ENCODE measurements at places on chromosomes 4 and X. TPM values are rescaled to one million over a fixed set of nuclear protein-coding genes. Genes with fewer than 3 reads are reported as not detected.
A peak's percentile ranks its signal among the peaks of the same experiment; 100 is the strongest.

SCD5 gene
- 1.1 TPM for total RNA-seq

PRSS12 gene
- not detected for total RNA-seq

AKAP4 gene
- not detected for total RNA-seq

MAGEA3 gene
- not detected for total RNA-seq

RCHY1 gene
- total RNA-seq = 41.8 TPM

- DNase-seq = peak; percentile 16
These were observed 63.9 kb downstream of the TSC22D3 start for GRCh38 chrX:107711521-107712181.

GRCh38 chrX:119201570-119201969 is 34.5 kb upstream of the PGRMC1 start:
- DNase-seq = no peak

DNA sequence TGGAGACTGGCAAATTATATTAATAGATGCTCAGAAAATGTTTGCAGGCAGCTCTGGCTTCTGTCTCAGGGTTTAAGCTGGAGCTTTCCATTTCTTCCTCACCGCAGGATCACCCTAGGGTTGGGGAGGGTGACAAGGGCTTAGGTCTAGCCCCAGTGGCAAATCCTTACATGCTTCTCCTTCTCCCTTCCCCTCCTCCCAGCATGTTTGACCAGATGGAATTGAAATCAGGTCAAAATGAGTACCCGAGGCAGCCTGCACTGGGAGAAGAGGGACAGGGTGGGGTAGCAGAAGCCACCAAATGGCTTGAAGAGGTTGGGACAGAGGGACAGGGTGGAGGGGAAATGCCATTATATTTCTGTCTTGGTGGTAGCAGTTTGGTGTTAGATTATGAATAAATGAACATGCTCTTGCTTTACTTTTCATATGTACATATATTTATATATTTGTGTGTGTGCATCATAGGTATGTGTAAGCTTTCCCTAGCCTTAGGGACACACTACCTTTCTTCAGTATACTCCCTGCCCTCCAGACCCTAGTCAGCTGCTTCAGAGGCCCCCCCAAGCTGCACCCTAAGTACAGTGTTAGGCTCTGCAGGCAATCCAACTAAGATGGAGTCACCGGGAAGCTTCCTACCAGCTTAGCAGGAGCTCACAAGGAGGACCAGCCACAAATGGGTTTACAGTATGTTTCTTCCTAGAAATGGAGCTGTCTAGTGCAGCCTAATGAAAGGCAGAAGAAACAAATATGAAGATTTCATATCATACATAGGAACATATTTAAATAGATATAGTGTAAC is 1.8 kb downstream of the TMEM35A start:
- no peak for DNase-seq

DNA sequence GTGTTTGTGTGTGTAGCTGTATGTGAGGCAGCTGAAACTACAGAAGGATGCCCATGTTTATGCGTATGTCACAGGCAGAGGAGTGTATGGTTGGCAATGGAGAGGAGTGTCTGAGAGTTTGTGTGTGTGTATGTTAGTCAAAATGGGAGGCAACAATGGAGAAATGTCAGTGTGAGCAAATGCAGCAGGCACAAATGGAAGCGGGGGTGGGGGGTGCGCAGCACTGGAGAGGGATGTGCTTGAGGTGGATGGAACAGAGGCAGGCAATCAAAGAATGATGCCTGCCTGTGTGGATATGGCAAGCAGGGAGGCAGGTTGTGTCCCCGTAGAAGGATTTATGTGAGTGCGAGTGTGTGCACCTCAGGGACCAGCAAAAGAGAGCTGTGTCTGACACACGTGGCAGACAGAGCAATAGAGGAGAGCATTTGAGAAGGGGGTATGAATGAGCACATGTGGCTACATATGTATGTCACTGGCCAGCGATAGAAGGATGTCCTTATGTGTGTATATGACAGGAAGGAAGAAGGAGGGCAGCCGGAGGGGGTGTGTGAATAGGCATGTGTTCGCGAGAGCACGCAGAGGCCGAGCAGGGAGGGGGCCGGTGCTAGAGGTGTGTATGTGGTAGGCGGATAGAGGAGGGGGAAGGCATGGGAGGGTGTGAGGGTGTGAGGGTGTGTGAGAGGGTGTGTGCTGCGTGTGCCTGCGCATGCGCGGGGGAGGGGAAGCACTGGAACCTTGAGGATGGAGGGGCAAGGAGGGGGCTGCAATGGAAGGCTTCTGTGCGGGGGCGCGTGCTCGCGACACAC is 1.1 kb downstream of the PJA1 start:
- DNase-seq = peak; percentile 48

DNA sequence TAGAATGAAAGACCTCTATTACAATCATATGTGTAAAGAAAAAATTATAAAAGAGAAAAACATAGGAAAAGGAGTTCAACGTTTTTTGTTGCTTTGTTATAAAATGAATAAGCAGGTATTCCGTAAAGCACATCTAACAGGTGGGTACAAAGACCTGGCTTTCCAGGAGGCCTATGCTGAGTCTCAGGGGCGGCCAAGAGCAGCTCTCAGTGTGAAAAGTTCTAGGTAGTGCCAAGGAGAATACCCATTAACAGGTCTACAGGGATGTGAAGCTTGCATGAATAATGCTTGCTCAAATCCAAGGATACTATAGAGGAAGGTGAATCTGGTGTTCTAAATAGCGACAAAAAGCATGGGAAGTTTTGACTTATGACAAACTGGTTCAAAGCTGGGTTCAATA is 944.4 kb downstream of the PDHA2 start:
- no peak for DNase-seq

DNA sequence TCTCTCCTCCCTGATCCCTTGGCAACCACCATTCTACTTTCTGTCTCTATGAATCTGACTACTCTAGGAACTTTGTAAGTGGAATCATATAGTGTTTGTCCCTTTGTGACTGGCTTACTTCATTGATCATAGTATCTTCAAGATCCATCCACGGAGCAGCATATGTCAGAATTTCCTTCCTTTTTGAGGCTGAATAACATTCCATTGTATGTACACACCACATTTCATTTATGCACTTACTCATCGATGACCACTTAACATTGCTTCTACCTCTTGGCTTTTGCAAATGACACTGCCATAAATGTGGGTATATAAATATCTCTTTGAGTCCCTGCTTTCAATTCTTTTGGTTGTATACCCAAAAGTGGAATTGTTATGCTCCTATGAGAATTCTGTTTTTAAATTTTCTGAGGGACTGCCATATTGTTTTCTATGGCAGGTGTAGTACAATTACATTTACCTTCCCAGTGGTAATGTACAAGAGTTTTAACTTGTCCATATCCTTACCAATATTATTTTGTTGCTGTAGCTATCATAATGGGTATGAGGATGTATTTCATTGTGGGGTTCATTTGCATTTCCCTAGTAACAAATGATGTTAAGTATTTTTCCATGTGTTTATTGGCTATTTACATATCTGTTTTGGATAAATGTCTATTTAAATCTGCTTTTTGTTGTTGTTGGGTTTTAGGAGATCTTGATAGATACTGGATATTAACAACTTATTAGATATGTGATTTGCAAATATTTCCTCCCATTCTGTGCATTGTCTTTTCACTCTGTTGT is 466.1 kb downstream of the C4orf33 start:
- DNase-seq = no peak

DNA sequence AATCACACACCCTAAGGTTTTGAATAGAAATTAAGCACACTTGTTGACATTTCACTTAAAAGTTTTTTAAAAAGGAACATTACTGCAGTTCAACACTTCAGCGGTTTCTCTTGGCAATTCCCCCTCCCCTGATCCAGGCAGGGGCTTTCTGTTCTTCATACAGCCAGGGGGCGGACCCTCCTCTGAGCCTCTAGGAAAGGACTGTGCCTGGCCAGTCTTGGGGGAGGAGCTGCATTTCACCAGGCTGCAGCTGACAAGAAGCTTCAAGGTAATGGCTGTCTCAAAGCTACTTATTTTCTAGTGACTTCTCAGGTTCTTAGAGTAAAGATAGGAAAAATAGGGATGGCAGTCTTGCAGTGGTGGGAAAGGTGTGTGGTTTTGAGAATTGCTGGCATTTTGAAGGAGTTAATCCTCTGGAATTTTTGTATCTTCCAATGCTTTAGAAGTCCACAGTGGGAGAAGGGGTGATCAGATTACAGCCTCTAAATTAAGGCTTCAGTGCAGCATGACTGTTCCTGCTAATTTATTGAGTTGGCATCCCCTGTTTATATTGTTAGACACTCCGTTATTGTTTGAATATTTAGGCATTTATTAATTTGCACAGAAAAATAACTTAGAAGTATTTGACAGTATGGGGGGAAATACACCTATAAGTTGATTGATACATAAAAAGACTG is 33.5 kb downstream of the PWWP3B start:
- no peak for DNase-seq

- DNase-seq = no peak
These were observed 1.8 kb downstream of the FGFR3 start for GRCh38 chr4:1794809-1795298.

DNA sequence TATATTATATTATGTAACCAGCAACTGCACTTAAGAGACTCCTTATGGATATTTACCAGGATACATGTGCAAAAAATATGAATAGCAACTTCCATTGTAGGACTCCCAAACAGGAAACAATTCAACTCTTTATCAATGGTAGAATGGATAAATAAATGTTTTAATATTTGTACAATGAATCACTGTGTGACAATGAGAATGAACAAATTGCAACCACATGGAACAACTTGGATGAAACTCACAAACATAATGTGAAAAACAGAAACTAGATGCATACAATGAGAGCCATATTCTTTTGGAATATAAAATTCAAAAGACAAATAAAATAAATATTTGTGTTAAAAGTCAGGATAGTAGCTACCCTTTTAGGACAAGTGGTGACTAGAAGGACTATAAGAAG is 1015.7 kb downstream of the TECRL start:
- no peak for DNase-seq

DNA sequence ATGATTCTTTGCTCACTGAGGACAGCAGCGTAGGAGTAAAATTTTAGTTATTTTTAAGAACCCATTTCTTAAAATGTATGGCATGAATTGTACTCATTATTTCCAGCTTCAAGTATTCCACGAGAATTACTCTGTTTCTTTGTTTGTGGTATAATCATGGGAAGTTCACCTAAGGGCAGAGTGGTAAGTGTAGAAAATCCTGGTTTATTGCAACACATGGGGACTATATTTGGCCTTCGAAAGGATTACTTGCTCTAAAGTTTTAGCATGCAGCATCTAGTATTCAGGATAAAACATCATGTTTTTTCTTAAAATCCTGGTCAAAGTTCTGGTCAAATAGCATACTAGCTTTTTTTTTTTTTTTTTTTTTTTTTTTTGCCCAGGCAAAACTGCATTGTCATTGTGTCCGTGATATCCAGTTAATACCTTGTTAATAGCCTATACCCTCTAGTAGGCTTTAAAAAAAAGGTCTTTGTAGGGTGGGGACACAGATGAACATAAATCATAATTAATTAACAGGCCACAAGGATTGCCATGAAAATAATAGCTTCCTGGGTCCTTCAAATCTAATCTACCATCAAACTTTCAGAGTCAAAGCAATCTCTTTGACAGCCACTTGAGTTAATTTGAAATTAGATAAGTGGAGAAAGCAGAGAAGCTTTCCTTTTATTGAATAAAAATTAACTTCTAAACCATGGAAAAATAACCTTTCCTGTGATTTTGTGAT is 44.6 kb upstream of the VEGFC start:
- no peak for DNase-seq

GRCh38 chr4:73902817-73903547 is 33.8 kb downstream of the CXCL1 start:
- no peak for DNase-seq

- no peak for DNase-seq
These were observed 983.4 kb upstream of the ADGRL3 start for GRCh38 chr4:60216752-60217151.

DNA sequence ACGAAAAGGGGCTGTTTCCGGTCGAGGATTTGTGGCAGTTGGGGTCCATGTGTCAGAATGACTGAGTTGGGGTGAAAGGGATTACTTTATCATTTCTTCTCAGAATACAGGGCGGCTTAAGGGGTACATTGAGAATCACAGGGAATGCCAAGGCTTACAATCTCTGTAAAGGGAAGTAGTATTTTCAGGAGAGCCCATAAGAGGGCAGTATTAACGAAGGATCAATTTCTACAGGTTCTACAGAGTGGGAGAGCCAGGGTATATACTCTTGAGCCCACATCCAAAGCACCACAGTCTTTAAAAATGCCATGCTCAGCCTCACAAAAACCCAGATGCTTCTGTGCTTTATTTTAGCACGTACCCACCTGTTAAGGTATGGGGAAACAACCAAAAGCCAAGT is 67.7 kb upstream of the ZXDA start:
- no peak for DNase-seq

DNA sequence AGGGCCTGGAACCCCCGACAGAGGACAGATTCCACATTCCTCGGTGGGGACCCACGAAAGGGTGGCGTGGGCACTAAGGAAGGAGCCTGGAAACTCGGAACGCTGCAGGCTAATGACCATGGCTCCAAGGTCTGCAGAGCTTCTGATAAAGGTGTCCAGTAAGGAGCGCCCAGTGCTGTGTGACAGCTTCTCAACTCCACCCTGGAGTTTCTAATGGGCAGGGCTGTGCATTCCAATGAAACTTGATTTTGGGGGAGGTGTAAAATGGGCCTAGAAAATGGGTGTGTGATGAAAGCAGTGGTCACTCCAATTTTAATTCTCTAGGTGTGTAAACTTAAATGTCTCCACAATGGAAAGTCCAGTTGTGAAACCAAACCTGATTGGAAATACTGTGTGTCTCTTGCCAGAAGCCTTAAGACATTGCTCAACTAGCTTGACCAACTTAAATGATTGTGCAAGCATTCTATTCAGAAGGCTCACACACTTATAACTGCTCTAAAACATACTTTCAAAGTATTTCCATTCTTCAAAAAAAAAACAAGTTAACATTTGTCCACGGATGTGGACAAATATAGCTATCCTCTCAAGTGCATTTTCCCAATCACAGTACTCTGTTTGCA is 52.1 kb downstream of the XAGE2 start:
- DNase-seq = no peak

DNA sequence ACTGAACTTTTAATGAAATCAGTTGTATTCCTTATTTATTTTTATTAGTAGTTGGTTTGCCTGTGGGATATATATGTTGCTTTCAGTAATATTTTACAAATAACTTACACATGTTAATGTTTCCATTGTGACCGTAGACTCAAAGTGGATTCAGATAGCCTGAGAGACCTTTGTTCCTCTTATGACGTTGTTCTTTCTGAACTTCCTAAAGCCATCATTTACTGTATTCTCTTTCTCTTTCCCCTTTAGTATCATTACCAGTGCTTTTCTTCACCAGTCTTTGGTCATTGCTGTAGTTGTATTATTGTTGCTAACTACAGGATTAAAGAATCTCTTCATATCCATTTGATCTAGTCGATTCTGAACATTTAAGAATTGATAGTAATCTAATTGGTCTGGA is 4.3 kb downstream of the STIM2 start:
- no peak for DNase-seq

DNA sequence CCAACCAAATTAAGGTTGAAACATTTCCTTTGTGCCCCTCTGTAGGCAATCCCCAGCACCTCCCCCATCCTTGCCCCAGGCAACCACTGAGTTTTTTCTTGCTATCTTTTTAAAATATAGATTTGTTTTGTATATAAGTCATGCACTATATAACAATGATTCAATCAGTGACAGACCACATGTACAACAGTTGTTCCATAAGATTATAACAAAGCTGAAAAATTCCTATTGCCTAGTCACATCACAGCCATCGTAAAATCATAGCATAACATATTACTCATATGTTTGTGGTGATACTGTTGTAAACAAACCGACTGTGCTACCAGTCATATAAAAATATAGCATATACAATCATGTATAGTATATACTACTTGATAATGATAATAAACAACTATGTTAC is 211.9 kb upstream of the NRK start:
- no peak for DNase-seq
